ENCODE measurements at places on chromosomes 1 and 21.

DNA sequence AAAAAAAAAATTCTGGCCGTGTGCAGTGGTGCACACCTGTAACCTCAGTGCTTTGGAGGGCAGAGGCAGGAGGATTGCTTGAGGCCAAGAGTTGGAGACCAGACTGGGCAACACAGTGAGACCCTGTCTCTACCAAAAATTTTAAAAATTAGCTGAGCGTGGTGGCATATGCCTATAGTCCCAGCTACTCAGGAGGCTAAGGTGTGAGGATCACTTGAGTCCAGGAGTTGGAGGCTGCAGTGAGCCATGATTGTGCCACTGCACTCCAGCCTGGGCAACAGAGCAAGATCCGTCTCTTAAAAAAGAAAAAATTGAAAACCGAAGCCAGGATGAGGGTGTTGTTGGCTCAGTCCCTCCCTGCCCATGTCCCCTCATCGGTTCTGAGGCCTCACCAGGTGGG is 55.9 kb upstream of the PAX7 start:
- DNase-seq = no peak

GRCh38 chr21:38205940-38206339 is 50.9 kb upstream of the KCNJ15 start:
- DNase-seq = no peak

- DNase-seq = no peak
Measured at GRCh38 chr21:19810779-19811178, 1187.4 kb upstream of the NCAM2 start.

DNA sequence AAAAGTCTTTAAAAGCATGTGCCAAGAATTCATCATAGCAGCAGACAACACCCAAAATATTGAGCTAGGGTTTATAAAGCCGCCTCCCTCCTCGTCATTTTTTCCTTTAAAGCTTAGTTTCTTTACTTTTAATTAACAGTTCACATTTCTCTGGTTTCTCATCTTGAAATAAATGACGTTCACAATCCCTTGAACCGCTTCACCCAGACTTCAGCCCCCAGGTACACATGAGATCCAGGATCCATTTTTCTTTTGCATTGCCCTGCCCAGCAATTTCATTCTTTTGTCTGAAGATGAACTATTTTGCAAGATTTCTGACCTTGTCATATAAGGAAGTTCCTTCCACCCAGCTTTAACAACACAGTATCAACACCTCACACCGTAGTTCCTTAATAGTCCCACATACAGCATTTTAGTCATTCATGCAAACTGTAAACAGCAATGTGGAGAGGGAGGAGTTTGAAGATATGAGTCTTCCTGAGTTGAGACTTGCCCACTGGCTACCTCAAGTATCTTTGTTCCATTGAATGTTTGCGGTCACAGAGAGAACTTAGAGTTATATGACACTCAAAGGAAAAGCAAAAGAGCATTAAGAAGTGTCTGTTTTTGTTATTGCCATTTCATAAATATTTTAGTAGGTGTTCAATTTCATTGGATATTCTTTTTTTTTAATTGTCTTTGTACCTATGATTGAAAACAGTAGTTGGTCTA is 35.3 kb upstream of the CACYBP start:
- no peak for DNase-seq

DNA sequence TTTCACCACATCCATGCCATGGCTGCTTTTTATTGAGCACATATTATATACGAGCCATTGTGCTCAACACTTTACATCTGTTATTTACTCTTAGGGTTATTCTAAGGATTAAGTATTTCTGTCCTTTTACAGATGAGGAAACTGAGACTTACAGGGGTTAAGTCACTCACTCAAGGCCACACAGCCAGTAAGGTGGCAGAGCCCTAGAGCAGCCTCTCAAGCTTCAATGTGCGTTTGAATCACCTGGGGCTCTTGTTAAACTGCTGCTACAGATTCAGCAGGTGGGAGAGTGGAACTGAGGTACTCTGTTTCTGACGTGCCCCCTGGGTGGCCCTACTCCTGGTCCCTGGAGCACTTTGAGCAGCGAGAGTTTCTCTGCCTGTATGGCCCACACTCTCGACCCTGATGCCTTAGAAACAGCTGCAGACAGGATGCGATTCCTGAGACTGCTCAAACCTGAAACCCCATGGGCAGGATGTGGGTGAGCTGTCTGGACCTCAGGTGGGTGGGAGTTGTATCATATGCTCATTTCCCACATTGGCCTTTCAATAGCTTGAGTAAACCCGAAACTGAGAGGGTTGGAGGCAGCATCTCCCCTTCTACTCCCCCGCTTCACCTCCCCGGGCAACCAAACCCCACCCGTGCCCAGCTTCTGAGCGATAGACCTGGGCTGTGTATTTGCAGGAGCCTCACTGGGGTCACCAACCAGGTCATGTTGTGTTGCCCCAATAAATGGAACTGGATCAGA is 59.3 kb downstream of the MAN1C1 start:
- no peak for DNase-seq

DNA sequence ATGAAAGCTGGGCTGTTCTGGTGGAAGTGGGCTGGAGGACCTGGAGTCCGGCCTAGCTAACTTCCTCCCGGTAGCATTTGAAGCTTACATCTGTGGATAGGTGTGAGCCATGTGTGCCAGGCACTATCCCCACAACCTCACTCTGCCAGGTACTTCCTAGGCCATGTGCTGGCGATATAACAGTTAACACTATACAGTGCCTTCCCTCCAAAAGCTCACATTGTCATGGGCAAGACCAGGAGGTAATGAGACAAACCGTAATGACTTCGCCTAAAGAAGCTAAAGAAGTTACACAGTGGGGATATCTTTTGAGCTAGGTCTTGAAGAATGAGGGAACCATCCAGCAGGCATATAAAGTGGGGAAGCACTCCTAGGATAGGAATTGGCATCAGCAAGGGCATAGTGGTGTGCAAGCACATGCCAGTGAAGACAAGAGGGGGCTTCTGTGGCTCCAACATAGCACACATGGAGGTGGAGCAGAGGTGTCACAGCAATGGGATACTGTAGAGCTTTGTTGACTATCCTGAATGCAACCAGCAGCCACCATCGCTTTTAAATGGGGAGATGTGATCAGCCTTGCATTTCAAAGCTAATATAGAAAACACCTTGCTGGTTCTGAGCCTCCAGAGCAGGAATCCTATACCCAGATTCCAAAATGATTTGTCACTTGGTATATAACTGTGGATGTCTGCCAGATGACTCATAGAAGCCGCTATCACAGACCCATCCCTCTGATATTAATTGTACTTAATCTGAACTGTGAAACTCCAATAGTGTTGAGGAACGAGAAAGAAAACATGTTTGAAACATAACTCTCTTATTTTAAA is 466.3 kb downstream of the LMO4 start:
- no peak for DNase-seq

DNA sequence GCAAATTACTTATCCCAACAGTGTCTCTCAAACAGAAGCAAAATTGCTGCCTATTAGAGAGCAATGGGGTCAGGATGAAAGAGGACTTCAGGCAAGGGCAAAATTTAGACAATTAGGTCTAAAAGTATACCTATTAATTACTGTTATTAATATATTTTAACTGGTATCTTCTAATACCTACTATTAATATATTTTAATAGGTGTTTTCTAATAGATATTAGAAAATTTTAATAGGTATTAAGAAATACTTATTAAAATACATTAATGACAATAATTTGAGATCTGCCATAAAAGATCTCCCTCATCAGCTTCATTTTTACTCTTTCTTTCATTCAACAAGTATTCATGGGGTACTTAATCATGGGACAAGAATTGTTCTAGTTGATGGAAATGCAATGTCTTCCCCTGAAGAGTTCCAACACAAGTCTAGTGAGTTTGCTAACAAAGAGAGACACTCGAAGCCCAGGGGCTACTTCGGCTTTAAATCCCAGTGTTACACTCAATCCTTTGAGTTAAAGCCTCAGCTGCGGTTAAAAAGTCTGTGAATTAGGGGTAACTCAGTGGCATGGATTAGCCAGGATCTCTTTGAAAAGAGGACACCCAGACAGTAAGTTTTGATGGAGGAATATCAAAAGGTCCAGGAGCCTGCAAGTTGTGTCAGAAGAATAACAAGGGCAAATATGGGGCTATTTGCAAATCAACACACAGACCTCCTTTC is 44.1 kb downstream of the STYXL2 start:
- DNase-seq = no peak

GRCh38 chr1:154719586-154720327 is 111.8 kb upstream of the ADAR start:
- no peak for DNase-seq

DNA sequence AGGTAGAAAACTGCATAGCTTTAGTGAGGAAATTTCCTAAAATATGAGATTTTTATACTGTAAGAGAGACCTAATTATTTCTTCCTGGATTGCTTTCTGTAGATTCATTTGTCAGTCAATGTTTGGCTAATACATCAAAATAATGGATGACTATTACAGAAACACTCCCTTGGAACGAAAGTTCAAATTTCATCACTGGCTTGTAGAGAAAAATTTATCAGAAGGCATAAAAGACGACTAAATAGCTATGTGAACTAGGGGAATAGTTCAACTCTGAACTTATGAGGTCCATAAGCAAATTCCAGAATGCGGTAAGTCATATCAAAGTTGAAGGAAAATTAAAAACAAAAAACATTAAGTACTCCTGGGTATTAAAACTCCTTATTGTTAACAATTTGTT is 36.0 kb downstream of the WNT2B start:
- DNase-seq = no peak

GRCh38 chr1:23102289-23102688 is 66.4 kb downstream of the LUZP1 start:
- no peak for DNase-seq

DNA sequence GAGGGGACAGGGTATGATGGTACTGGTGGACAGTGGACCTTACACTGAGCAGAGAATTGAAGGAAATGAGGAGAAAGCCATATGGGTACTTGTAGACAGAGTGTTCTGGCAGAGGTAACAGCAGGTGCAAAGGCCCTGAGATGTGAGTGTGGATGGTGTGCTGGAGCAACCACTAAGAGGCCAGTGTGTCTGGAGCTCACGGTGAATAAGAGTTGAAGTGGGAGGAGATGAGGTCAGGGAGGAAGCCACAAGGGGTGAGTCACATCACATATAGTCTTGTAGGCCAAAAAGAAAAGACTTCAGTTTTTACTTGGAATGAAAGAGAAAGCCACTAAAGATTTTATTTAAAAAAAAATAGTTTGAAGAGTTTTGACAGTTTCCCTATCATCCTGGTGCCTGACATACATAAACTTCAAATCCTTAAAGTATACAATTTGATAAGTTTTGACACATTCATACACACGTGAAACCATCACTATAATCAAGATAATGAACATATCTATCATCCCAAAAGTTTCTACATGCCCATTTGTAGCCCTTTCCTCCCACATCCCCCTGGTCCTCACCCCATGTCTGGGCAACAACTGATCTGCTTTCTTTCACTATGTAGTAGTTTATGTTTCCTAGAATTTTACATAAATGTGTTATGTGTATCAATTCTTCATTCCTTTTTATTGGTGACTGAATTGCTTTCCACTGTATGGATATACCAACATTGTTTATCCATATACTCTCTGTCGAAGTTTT is 148.4 kb downstream of the GPATCH2 start:
- DNase-seq = no peak

DNA sequence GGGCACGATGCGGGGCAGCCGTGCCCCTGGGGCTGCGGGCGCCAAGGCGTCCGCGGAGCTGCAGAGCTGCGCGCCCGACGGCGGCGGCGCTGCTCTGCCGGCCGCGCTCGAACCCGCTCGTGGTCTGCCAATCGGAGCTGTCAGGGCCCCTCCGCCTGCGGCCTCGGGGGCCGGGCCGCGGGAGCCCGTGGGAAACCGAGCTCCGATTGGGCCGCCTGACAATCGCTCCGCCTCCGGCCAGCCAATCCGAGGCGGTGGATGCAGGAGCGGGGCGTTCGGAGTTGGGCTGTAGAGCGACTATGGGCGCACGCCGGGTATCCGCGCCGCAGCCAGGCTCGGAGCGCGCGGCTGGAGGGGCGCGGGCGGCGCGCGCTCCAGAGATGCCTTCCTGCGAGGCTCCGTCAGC is 100.5 kb upstream of the SOD1 start:
- DNase-seq = peak; percentile 97

GRCh38 chr21:46368533-46369285 is 44.8 kb downstream of the PCNT start:
- no peak for DNase-seq

- no peak for DNase-seq
Measured at GRCh38 chr1:58979677-58980076, 195.8 kb upstream of the JUN start.

- DNase-seq = no peak
Measured at GRCh38 chr21:33976082-33977016, 60.7 kb upstream of the ATP5PO start.

DNA sequence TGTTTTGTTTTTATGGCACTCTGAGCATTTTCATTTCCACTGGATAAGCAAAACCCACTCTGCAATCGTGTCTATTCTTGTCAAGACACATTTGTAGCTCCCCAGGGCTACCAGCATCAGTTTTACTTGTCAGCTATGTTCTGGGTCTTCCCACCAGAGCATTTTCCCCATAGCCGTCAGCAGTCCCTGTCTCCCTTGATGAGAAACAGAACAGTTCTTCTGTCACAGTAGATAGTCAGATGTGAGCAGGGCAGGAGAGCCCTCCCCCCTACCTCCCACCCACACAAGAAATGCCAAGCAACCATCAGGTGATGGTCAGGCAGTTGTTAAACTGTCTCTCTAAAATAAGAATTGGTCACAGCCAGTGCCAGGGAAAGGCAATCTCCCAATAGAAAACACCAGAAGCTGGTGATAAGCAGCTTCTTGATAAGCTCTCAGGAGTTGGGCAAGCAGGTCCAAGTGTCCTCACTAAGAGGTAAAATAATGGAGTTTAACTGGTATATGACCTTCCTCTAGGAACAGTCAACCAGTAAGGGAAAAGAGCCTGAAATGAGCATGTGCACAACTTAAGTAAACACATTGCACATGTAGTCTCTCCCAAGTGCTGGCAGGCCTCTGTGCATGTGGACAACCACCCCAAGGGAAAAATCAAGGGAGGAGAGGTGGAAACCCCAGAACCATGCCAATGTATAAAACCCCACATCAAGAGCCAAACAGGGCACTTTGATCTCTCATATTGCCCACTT is 208.2 kb downstream of the S1PR1 start:
- no peak for DNase-seq

GRCh38 chr21:35044770-35045541 is 4.1 kb downstream of the RUNX1 start:
- DNase-seq = no peak

DNA sequence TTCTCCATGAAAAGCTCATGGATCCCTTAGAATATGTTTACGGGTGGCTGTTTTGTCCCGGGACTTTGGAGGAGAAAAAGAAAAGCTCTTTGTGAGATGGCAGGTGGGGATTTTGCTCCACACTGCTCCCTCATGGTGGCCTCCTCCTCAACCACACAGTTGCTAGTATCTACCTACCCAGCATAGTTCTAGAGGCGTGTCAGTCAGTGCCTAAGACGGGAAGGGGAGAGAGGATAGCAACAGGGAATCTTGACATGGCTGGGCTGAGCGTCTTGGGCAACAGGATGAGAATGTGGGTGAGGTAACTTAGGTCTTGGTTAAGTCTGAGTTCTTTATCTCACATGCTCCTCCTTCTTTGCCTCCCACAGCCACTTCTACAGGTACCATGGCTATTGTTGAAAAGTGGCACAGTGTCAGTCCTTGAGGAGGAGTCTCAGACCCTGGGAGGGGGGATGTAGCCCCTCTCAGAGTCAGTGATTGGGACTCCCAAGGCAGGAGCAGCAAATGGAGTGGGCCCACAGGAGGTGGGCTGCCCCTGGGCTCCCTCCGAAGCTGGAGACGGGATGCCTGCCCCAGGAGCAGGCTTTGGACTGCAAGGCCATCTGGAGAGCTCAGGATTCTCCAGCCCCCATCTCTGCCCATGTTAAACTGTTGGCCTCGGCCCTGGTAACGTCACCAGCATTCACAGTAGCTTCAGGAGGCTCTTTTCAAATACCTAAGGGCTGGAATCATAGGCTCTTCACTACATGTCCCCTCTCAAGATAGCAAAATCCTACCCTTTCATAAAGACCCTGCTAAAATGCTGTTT is 75.4 kb downstream of the TENT5C start:
- no peak for DNase-seq
